ENCODE measurements at places on chromosomes 2 and 18.

DNA sequence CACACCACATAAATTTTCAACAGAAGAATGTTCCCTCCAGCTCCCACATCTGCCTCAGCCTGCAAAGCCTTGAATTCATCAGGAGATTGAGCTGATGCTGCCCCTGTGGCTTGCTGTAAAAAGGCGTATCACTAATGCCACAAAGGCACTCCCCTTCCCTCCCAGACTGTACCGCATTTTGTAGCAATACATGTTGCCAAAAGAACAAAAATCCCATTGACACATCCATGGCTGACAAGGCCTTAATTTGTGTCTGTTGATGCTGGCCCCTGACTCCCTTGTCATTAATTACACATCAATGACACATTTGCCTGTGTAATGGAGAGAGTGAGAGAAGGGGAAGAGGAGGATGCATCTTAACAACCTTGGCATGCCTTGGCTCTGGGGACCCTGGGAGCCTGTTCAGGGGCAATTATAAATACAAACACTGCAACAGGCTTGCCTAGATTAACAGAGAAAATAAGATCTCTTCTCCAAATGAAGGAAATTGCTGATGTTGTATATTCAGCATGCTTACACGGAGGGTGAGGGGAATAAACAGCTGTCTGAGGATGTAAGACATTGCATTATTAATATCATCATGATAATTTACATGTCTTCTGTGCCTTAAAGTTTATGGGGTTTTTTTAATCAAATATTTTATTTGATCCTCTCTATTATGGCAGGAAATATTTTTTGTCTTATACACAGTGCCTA is 264.0 kb downstream of the SUCLG1 start:
- no peak for DNase-seq

- no peak for DNase-seq
Observed at GRCh38 chr2:238286551-238286950, 1.9 kb downstream of the PER2 start.

DNA sequence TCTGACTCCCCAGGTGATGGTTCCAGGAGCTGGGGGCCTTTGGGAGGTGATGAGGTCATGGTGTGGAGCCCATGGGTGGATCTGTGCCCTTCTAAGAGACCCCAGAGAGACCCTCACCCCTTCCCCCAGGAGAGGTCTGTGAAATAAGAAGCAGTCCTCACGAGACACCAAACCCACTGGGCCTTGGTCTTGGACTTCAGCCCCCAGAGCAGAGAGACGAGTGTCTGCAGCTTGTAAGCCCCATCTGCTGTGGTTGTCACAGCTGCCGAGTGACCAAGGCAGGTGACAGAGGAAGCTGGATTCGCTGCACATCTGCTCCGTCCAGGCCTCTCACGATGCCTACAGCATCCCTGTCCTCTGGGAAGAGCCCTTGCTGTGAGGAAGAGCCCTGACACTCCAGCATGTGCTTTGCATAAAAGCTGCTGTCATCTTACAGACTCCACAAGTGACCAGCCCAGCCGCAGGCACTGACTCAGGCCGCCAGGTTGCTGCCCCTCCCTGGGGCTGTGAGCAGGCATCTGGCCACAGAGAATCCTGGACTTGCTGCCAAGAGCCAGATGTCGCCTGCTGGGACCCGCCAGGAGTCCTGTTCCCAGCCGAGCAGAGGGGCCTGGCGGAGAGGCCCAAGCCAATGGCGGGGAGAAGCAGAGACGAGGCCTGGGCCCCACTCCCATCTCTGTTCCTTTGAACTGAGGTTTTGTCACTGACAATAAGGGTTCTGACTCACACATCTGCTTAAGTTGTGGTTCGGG is 150.8 kb downstream of the PXDN start:
- no peak for DNase-seq

GRCh38 chr18:64090876-64091275 is 58.0 kb downstream of the LINC00305 start:
- no peak for DNase-seq

DNA sequence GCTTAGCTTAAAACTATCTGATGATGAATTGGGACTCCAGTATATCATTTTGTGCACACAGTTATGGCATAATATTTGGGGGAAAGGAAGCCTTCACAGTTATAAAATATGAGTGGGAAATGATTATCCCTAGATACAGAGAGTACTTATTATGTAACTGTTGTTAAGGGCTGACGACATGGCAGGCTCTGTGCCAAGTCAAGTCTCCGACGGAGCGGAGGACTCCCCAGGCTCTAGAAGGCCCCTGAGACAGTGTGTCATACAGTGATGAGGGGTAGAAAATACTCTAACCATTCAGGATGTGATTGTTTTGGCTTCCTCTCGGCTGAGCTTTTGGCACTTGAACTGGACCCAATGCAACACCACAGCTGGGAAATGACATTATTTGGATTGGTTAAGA is 211.8 kb downstream of the SLC8A1 start:
- DNase-seq = no peak

DNA sequence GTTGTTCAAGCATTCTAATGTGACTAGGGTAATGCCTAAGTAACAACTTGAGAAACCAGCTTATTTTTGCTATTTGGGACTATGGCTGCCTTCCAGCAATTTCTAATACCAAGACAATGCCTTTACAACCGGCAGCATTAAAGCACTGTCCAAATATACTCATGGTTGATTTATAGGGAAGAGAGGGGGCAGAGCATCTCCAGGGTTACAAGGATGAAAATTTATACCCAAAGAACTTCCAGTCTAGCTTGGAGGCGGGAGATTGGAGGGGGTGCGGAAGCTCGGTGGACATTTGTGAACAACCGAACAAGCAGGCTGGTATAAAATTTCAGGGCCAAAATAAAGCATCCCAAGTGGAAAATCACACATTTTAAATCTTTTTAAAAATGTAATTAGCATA is 294.9 kb upstream of the STON1 start:
- DNase-seq = no peak

GRCh38 chr2:192072261-192072660 is 122.5 kb downstream of the TMEFF2 start:
- DNase-seq = no peak

GRCh38 chr18:46344416-46345180 is 240.4 kb downstream of the HAUS1 start:
- no peak for DNase-seq

DNA sequence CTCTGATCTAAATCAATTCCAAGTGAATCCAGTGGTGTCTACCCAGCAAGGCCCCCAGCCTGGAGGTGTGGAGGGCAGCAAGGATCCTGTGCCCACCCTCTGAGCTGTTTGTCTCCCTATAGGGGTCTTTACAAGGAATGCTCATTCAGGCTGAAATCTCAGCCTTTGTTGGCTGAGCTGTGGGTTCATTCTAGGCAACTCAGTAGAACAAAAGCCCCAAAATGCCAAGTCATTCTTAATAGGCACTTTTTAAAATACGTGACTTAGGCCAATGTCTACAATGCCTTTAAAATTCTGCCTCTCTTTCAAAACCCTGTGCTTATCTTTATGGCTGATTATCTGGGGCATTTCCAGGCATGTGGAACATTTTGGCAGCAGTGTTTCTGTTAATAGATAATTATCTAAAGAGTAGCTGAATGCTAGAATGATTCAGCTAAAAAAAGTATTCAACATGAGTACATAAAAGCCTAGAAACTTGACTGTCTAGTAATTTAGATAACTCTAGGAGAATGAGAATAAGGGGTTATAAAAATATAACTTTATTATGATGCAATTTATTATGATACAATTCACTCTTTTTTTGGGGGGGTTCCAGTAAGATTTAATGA is 7.4 kb downstream of the UGT1A6 start:
- no peak for DNase-seq

GRCh38 chr2:24816404-24816803 is 23.2 kb downstream of the CENPO start:
- no peak for DNase-seq

DNA sequence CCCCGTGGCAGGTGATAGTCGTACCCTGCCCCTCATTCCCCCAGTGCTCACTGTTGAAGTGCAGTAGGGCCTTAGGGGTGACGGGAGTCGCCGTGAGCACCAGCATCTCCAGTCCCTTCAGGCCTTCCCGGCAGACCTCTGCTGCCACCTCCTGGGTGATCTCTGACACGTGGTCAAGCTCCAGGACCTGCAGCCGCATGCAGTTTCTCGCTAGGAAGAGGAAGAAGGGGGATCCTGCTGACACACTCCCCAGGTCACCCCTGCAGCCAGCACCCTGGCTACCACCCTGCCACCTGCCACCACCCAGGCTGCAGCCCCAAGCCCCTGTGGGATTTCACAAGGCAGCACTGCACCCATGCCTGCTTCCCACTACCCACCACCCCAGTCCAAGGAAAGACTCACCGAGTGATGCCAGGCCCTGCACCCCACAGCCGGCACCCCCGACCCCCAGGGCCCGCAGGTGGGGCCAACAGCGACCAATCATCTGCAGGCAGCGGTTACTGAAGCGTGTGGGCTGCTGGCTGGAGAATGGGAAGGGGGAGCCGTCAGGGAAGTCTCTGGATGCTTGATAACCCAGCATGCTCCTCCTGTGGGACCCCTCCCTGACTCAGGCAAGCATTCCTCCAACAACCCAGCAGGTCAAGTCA is 23.8 kb downstream of the FBXO41 start:
- no peak for DNase-seq

DNA sequence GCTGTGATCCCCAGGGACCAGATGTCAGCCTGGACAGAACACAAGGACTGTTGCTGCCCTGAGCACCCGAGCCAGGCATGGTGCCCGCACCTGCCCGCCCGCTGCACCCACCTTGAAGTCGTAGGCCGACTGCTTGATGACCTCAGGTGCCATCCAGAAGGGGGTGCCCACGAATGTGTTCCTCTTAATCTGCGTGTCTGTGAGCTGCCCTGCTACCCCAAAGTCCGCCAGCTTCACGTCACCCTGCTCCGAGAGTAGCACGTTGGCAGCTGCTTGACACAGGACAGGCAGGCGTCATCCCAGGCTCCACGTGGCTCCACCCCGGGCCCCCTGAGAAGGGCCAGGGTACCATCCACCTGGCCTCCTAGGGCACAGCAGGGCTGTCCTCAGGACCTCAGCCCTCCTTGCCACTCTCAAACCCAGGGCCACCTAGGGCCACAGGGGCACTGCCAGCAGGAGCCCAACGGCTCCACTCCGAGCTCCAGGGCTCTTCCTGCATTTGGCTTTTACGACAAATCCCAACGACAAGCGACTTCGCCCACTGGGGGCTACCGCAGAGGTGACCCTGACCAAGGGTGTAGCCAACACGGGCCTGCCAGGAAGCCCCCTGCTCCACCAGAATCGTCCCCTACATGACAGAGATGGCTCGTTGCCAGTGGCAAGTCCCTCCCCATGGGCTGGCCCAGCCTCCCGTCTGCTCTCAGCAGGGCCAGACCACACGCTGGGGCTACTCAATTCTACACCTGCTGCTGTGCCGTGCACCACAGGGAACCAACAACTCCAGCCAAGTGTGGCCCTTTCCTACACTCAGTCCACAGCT is 9.0 kb downstream of the STK25 start:
- DNase-seq = no peak

DNA sequence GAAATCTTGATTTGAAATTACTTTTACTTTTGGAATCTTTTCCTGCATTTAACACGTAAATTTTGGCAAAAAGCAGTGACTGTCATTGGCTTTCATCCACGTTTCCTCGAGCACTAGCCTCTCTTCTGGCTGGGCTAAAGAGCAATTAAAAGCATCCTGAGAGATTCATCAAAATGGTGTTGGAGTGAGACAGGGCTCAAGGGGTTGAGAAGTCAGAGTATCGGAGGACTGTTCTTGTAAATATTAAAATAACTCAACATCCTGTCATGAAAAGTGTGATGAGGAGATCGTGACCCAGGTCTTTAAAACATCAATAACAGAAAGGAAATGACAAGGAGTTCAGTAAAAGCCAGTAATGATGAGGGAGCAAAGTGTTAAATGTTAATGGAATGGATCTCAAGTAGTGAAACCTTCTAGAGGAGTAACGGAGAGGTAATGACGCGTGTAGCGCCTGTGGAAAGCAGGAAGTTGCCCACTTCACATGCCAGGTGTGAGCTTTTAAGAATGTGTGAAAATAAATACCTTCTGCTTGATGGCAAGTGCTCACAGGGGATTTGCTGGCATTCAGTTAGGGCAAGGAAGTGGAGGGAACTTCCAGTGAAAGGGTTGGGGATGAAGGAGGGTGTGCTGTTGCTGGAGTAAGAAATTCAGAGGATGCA is 754.4 kb downstream of the ADCYAP1 start:
- DNase-seq = no peak

- DNase-seq = no peak
Observed at GRCh38 chr2:240277073-240277806, 136.8 kb upstream of the OTOS start.

DNA sequence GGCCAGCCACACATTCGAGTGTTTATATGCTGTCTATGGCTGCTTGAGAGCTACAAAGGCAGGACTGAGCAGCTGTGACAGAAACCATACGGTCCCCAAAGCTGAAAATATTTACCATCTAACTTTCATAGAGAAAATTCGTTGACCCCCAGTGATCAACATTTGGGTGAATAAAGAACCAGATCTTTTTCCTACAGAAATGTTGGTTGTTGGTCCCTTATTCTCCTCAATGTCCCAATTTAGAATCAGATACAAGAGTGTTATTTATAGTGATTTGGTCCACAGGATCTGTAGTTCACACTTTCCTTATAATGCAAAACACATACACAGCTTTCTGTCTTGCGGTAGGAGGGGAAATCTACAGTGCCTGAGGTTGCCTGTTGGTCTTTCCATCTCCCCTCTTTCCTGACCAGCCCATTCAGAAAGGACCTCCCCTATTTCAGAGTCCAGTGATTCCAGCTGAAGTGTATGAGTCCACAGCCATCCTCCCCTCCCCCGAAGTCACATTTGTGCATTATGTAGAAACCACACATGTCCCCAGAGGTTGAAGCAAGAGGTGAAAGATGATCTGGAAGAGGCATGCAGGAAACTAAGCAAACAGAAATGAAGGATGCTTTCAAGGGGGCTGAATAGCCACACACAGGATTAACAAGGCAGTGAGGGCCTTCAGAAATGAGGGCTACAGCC is 61.9 kb downstream of the SPRED2 start:
- no peak for DNase-seq

GRCh38 chr2:21860907-21861306 is 737.1 kb downstream of the TDRD15 start:
- no peak for DNase-seq

DNA sequence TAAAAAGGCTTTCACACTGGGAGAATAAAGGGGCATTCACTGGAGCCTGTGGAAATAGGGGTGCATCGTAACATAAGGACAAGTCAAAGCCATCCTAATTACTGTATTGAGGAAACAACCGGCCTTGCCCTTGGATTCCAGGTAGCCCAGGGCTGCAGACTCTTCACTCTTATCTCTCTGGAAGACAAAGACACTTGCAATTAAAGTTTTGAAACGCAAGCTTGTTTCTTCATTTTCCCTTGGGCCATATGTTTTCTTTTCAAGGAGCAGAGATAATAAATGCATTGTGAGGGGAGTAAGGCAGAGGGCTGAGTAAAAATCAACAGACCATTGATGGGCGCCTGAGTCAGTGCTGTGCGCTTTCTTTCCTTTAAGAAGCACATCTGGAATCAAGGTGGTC is 11.5 kb downstream of the TNFRSF11A start:
- no peak for DNase-seq

DNA sequence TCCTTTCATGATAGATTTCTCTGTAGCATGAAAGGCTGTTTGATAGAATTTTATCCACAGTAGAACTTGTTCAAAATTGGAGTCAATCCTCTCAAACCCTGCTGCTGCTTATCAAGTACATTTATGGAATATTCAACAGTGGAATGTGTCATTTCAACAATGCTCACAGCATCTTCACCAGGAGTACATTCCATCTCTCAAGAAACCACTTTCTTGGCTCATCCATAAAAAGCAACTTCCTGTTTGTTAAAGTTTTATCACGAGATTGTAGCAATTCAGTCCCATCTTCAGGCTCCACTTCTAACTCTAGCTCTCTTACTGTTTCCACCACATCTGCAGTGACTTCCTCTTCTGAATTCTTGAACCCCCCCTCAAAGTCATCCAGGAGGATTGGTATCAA is 29.4 kb downstream of the PDCL3 start:
- DNase-seq = no peak

- DNase-seq = no peak
Observed at GRCh38 chr2:201342923-201343322, 14.2 kb downstream of the FLACC1 start.

Measured in GM13977 (cell line).